ENCODE measurements at places on chromosomes 1 and 21.

GRCh38 chr1:206971029-206971655 is 882 bp upstream of the FCAMR start:
- DNase-seq: no peak

- DNase-seq: no peak
These were observed 25.7 kb upstream of the XPR1 start for GRCh38 chr1:180606155-180606554.

DNA sequence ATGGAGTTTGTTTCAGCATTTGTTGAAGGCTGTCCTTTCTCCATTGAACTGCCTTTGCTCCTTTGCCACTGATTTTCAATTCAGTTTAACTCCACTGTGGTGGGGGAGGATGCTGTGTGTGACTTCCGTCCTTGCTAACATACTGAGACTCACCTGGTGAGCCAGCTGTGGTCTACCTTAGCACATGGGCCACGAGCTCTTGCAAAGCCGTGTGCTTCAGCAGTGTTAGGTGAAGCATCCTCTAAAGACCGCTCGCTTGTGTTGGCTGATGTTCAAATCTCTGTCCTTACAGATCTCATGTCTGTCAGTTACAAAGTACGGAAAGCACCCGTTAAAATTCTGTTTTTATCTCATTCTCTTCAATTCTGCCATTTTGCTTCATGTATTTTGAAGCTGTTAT is 3.6 kb upstream of the SPATC1L start:
- no peak for DNase-seq

DNA sequence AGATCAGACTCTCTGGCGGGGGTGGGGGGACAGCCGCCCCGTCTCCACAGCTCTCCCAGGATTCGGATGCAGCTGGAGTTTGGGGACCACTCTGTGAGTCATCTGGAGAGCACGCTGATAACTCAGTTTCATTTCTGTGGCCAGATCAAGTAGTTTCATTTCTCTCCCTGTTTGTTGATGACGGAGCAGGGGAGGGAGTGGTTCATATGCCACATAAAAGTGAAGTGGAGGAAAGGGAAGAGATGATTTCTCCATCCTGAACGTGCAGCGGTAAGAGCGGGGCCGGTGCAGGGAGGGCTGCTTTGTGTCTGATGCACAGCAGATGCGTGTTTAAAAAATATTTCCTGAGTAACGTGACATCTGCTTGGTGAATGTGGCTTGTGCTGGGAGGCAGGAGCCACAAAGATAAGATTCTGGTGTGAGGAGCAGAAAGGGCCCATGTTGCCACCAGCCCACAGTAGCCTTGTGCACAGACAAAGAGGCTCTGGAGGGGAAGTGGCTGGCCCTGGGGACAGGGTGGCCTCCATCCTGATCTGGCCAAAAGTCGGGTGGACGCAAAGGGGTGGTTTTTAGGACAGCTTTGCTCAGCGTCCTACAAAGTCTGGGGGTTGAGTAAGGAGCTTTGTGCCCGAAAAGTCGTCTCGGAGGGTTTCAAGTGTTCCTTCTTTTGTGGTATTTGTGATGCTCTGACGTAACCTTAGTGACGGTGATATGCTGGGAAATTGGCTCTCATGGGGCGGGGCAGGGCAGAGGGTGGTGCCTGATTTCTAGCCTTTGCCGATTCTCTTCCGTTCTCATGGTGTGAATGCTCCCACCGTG is at the start of gene MX2:
MX2 (plus strand) TSS at position 242 of the 819 bp plus-strand sequence. CDS start 14,880 bp downstream, outside the sequence.
- peak; percentile 86 for DNase-seq

- no peak for DNase-seq
These were observed 110.1 kb downstream of the ERG start for GRCh38 chr21:38388203-38388602.

DNA sequence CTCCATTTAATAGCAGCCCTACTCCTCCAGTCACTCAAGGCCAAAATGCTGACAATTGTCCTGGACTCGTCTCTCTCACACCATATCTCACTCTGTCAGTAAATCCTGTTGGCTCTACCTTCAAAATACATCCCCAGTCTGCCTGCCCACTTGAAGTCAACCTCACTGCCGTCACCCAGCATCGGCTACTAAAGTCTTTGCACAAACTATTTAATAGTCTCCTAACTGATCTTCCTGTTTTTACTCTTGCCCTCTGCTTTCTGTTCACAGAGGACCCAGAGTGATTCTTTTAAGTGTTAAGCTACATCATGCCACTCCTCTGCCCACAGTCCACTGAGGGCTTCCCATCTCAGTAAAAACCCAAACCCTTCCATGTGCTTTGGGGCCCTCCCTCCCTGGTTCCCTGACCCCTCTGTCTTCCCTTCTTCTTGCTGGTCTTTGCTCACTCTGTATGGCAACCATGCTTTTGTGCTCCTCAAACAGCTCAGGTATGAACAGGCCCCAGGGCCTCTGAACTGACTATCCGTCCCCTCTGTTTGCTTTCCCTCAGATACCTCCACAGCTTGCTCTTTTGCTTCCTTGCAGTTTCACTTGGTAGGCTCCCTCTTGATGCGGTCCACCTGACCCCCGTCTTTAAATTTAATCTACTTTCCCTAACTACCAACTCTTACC is 19.0 kb downstream of the RNASEL start:
- no peak for DNase-seq

DNA sequence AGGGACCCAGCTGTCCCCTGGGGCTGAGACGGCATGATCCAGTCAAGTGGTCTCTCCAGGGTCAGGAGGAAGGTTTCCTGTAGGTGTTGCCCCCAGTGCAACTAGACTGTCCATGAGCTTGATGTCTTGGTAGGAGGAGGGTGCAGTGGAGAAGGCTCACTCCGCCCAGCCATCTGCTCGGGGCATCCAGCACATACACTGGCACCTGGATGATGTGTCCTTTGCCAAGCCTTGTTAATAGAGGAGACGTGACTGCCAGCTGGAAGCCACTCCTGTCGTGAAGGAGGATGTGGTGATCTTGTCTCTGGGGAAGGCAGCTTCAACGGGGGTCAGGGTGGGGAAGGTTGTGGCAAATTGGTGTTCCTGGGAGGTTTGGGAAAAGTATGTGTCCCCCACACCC is 6.2 kb downstream of the DISP3 start:
- DNase-seq: no peak

- no peak for DNase-seq
These were observed 161.7 kb downstream of the NTMT2 start for GRCh38 chr1:170307426-170307825.

GRCh38 chr1:171220581-171221054 is 27.7 kb upstream of the FMO1 start:
- DNase-seq: no peak

DNA sequence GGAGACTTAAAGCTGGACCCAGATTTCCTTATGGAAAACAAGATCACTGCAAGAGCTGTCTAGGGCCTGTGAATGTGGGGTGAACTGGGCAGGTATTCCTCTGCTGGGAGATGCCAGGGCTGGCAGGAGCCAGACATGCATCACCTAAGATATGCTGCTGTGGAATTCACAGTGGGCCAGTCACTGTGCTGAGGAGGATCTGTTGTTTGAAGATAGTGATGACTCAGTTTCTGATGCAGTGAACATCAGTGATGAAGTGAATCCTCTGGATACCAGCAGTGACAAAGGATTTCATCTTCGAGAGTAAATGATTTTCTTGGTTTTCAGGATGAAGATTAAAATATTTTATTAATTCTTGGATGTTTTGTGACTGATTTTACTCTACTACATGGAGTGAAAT is 29.9 kb upstream of the CAMSAP2 start:
- no peak for DNase-seq

DNA sequence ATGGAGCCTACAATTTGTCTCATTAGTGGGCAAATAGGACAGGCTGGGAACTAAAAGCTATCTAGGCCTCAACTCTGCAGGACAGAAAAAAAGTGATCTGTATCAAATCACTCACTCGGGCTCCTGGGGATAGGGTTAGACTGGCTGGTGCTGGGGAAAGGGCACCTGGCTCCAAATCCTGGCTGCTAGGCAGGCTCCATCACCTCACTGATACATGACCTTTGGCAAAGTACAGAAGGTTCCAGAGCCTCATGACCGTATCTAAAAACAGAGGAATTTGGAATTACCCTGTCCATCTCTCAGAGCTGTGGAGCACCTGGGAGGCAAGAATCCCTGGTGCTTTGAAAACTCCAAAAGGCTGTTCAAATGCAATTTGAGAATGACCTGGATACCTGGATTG is 51.7 kb downstream of the SUSD4 start:
- DNase-seq: no peak

DNA sequence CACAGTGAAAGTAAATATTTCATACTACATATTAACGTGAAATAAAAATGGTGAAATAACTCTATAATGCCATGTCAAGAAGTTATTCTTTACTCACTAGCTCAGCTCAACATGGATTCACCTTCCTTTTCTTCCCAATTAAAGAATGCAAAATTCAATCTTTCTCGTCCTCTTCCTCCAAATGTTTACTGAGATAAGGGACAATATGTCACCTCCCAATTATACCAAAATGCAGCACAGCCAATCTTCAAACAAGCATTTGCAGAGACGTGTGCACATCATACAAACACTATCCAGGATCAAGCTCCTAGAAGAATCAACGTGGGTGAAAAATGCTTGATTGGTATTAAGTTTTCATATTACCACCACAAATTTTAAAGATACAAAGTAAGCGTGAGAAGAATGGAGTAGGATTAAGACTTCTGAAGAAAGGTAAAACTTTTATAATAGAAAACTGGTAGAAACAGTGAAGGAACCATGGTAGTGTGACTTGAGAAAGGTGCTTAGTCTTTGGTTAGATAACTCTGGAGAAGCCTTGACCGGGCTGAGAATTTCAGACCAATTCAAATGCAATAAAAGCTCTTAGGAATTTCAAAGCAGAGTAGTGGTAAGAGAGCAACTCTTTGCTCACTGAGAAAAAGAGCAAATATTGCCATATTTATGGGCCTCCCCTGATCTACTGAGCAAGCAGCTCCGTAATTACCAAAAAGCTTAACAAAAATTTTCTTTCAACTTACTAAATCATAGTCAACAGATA is 7.2 kb downstream of the PTP4A2 start:
- no peak for DNase-seq

- no peak for DNase-seq
These were observed 53.0 kb downstream of the DMRTB1 start for GRCh38 chr1:53511933-53512806.

DNA sequence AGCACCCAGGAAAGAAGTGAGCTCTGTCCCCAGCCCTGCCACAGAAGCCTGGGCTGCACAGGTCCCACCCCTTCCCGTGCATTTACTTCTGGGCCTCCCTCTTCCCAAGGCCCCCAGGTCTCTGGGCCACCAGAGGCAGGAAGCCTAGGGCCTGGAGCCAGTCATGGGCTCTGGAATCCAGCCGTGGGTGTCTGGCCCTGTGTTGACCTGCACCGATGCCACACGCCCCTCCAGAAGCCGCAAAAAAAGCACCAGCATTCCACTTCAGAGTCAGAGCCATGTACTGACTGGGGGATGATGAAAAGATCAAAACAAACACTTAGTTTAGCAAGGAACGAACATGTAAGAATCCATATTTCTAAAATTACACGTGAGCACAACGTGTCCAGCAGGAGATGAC is 141.7 kb downstream of the NPHP4 start:
- no peak for DNase-seq

GRCh38 chr1:63960326-63960725 is 186.5 kb downstream of the ROR1 start:
- no peak for DNase-seq

DNA sequence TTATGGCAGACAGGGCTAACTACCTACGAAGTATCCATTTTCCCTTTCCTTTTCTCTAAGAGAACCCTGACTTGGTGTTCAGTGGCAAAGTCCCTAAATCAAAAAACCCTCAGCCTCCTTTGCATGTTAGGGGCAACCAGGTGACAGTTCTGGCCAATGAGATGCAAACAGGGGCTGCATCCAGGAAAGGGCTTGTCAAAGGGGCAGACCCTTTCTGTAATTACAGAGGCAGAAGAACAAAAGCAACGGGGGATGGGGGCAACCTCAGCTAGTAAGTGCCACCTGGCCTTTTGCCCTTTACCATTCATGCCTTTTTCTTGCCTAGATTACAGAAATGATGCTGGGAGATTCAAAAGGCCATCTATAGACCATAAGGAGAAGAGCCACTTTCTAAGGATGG is 34.4 kb downstream of the GLUL start:
- DNase-seq: no peak
